Stimulated activated CD4-positive, alpha-beta T cell treated with anti-CD3 and anti-CD28 coated beads, Interleukin-4, amount 100 ng/mL, for 4 hours (primary cell): ENCODE measurements at places on chromosomes 4 and X.

DNA sequence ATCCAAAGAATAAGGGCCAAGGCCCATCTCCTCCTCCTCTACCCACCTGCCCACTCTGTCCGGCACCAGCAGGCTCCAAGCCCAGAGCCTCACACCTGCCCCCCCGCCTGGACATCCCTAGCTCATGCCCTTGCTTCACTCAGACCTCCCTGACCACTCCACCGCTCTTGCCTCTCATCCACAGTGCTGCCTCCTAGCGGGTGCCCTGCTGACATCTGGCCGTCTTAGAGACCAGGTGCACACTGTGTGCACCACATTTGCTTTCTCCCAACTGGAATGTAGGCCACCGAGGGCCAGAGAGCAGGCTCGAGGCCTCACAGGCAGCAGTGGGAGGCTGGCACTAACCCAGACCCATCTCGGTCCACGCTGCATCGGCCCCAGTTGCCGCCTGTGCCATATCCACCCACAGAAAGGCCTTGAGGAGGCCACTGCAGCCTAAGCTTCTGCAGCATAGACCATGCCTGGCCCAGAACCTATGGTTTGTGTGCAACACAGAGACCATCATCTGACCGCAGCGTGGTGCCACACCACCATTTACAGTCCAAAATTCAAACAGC lies 13.5 kb downstream of the LETM1 start:
- no peak for DNase-seq

DNA sequence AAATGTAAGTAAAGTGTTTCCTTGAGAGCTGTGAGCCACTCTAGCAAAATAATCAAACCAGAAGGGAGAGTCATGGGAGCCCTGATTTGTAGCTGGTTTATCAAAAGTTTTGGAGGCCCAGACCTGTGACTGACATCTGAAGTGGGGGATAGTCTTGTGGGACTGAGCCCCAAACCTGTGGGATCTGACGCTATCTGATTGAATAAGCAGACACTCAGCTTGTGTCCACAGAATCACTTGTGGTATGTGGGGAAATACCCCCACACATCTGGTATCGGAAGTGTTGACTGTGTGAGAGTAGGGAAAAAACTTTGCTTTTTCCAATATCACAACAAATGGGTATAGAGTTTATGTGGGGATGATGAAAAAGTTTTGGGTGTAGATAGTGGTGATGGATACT lies 35.4 kb downstream of the FUNDC1 start:
- DNase-seq, result no peak

GRCh38 chrX:134443020-134443419 lies 16.9 kb upstream of the HPRT1 start:
- no peak for DNase-seq

GRCh38 chr4:153758688-153759406 lies 977 bp downstream of the RNF175 start:
- no peak for DNase-seq

GRCh38 chrX:153885968-153886903 lies at the start of gene L1CAM:
Gene L1CAM, minus strand, starts transcription at chrX:153886173. Its CDS starts 10,337 bp downstream, at chrX:153875836.
- peak; percentile 42 for DNase-seq

DNA sequence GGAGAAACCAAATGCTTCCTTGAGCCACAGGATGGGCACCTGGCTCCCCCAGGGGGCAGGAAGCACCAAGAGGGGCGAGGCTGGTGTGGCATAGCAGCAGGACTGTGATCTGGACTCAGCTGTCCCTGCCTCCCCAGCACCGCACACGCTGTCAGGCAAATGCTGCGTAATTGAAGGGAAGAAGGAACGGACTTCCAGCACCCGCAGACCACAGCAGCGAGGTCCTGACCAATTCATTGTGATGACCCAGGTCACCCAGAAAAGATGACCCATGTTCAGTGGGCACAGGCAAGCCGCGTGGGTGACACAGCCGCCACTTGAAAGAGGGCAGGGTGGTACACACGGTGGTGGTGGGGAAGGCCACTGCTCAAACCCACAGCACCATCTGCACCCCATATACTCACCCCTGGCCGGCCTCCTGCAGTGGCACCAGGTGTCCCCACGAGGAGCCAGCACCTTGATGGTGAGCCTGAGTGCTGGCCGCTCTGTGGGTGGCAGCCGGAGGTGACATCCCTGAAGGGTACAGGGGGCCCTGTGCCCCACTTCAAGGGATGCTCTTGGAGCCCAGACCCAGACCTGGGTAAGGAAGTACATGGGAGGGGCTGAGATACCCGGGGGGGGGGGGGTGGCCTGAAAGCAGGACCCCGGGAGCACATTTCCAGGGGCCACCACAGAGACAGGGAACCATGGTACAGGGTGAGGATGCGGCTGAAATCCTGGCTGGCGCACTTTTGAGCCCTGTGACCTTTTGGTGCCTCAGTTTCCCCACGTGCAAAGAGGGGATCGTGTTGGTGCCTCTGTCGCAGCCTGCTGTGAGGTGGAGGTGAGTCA lies 11.5 kb downstream of the NAT8L start:
- DNase-seq, result no peak

- DNase-seq, result no peak
These were observed 116.4 kb upstream of the BEND4 start for GRCh38 chr4:42268824-42269223.

- no peak for DNase-seq
These were observed 8.1 kb downstream of the ATP7A start for GRCh38 chrX:77918568-77918967.

GRCh38 chr4:101886826-101887225 lies 96.3 kb downstream of the BANK1 start:
- no peak for DNase-seq

DNA sequence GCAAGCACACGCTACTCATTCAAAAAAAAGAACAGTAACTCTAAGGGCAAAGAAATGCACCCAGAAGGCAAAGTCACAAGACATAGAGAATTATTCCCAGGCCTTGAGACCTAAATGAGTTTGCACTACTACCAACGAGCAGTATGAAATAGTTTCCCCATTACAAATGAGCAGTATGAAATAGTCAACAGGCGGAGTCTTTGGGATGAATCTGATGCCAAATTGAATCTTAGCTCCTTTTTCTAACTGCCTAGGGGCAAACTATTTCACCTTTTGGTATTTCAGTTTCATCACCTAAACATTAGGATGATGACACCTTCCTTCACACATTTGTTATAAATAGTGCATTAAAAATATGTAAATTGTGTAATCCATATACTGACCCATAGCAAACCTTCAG lies 213.0 kb upstream of the FAT4 start:
- DNase-seq, result no peak

- DNase-seq, result no peak
These were observed 14.6 kb downstream of the SAT1 start for GRCh38 chrX:23797371-23798128.

- DNase-seq, result no peak
These were observed 3.0 kb downstream of the STOX2 start for GRCh38 chr4:183907871-183908683.

DNA sequence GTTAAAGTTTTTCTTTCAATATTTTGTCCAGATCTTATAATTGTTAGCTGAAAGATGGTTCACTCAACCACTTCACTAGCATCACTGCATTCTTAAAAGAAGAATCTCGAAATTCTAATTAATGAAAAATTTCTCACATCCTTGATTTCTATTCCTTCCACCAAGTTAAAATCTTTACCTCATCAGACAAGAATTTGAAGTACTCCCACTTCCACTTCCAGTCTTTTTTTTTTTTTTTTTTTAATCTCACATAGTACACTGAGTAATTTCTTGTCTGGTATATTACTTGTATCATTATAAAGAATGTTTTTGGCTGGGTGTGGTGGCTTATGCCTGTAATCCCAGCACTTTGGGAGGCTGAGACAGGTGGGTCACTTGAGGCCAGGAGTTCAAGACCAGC lies 73.2 kb downstream of the FBXW7 start:
- DNase-seq, result no peak

GRCh38 chr4:78584863-78585547 lies 33.4 kb downstream of the ANXA3 start:
- no peak for DNase-seq

DNA sequence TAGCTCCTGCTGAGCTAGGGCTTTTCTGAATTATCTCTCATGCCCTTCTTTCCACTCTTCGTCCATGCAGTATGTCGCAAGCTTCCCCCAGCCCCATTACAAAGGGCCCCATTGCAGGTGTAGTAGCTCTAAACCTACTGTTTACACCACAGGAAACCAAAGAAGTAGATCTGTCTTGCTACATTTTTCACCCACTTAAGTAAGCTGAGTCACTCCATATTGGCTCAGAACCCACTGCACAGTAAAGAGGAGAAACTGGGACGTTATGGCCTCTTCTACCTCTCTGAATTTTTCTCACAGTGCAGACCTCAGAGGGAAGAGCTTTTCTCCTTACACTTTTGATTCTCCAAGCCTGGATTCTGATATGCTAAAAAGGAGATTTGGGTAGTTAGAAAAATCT lies 200.2 kb downstream of the SMARCA1 start:
- DNase-seq, result no peak

- DNase-seq, result no peak
These were observed 565.7 kb upstream of the SMIM31 start for GRCh38 chr4:164188236-164188635.

GRCh38 chr4:187910741-187911140 lies 84.8 kb upstream of the ZFP42 start:
- DNase-seq, result no peak

GRCh38 chr4:168765726-168766125 lies 244.3 kb downstream of the CBR4 start:
- no peak for DNase-seq

- no peak for DNase-seq
These were observed 87.6 kb upstream of the ZCCHC13 start for GRCh38 chrX:74216421-74216820.

GRCh38 chr4:110119880-110120279 lies 78.5 kb downstream of the ELOVL6 start:
- no peak for DNase-seq

- DNase-seq, result no peak
These were observed 1157.3 kb upstream of the AGA start for GRCh38 chr4:178599521-178599920.

DNA sequence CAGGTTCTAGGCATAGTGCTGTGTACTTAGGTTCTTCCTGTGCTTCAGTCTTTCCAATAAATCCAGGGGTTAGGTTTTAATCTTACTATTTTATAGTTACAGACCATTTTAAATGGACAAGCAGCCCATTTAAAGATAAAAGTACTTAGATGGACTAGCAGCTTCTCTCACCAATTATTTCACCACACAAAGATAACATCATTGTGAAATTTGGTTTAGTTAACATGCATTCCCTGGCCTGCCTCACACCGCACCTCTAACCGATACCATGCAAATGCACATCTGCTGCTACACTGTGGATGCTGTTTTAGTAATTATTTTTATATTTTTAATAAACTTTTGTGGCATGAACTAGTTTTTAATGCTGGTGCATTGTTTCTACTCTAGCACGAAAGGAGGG lies 252.6 kb downstream of the RAPGEF2 start:
- no peak for DNase-seq

- DNase-seq, result no peak
These were observed 76.0 kb upstream of the SRD5A3 start for GRCh38 chr4:55269995-55270394.

GRCh38 chr4:184688447-184688846 lies 38.9 kb downstream of the PRIMPOL start:
- DNase-seq, result no peak

DNA sequence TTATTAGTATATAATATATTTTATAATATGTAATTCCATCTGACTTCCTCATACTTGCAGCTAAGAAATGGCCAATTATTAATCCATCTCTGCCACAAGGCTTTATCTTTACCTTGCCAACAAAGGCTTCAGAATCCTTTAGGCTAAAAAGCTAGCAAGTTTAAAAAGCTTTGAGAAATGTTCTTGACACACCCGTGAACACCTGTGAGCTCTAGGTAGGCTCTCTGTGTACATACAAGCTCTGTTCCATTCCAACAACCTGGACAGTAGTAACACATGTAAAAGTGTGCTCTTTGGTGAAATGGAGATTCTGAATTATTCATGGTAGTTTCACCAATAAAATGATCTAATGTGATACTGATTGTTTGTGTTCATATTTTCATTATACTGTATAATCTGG lies 49.7 kb upstream of the USP9X start:
- no peak for DNase-seq

GRCh38 chr4:139951021-139951420 lies 203.0 kb downstream of the MAML3 start:
- DNase-seq, result no peak

DNA sequence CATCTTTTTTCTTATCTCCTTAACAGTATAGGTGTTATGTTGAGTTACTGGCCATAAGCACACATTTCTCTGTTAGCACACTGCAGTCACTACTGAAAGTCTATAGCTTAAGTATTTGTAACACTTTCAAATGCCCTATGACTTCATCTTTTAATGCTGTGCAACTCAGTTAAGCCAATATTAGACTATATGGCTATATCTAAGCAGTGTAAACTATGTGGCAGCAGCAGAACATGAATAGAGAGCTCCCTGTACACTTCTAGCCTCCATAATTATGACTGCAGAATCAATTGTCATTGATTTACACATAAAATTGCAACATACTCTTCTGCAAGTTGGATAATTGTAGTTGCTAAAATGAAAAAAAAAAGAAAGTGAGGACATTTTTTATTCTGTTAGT lies 250.3 kb downstream of the EPHA5 start:
- no peak for DNase-seq

- DNase-seq, result no peak
These were observed 82.2 kb downstream of the FNIP2 start for GRCh38 chr4:158850800-158851644.

- DNase-seq, result no peak
These were observed 70.6 kb downstream of the FAM193A start for GRCh38 chr4:2606960-2607506.

DNA sequence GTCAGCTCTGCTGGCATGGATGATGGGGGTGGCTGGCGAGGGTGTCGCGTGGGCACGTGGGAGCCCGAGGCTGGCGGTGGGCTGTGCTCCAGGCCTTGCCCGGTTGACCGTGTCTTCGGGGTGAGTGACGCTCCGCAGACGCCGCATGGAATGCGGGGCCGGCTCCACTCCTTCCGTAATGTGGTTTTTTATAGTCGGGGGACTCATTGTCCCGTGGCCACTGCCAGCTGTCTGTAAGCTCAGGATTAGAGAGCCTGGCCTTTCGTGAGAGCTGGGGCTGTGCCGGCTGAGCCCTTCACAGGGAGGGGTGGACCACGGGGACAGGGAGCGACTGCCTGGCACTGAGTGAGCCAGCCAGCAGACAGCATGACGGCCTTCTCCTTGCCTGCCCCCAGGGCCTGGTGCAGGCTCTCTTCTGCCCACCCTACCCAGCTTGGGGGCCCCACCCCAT lies 20.4 kb downstream of the DOK7 start:
- no peak for DNase-seq

- DNase-seq, result peak; percentile 19
These were observed at the start of gene EFHC2 for GRCh38 chrX:44343412-44344141. Gene EFHC2, minus strand, starts transcription at chrX:44343672. Its CDS starts 84 bp downstream, at chrX:44343588.
